Activated naive CD8-positive, alpha-beta T cell treated with anti-CD3 and anti-CD28 coated beads, Interleukin-2, amount 10 ng/mL, durations not matched to agents 7 days and 5 days (primary cell): ENCODE measurements at places on chromosomes 2 and 18. TPM values are rescaled to one million over a fixed set of nuclear protein-coding genes. Genes with fewer than 3 reads are reported as not detected.

DNA sequence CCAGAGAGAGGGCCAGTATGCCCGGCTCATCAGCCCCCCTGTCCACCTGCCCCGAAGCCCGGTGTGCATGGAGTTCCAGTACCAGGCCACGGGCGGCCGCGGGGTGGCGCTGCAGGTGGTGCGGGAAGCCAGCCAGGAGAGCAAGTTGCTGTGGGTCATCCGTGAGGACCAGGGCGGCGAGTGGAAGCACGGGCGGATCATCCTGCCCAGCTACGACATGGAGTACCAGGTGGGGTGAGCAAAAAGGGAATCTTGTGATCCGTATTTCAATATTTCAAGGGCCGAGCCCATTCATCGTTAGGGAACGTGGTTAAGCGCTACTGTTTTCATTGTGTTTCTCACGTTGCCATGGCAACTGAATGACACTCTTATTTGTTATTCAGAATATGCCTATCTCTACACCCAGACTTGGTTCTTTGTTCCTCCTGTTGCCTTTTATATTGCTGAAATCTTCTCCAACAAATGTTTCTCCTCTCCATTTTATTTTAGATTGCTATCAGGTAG lies 81.5 kb downstream of the NRP2 start:
- DNase-seq: peak; percentile 33

GRCh38 chr18:71583252-71583651 lies 960.9 kb downstream of the CBLN2 start:
- DNase-seq: no peak

- no peak for DNase-seq
These were observed 519.3 kb upstream of the ID2 start for GRCh38 chr2:8162552-8162951.

GRCh38 chr2:242063436-242063835 lies 193.9 kb downstream of the RTP5 start:
- no peak for DNase-seq

GRCh38 chr2:111694700-111695101 lies 189.3 kb downstream of the ANAPC1 start:
- no peak for DNase-seq

DNA sequence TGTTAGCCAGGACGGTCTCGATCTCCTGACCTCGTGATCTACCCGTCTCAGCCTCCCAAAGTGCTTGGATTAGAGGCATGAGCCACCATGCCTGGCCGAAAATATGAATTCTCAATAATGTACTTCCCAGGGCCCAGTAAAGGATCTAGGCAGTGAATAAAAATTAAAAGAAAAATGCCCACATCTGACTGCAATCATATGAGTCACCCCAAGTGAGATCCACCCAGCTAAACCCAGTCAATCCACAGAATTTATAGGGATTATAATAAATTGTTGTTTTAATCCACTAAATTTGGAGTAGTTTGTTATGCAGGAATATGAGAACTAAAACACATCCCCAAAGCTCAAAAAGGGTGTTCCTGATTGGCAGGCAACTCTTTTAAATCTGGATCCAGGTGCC lies 93.5 kb upstream of the STK39 start:
- DNase-seq: no peak

GRCh38 chr2:241675885-241676284 lies 10.7 kb downstream of the DTYMK start:
- DNase-seq: no peak

- DNase-seq: no peak
These were observed 26.2 kb downstream of the MMADHC start for GRCh38 chr2:149561309-149561926.

GRCh38 chr18:13279181-13280069 lies 60.9 kb downstream of the LDLRAD4 start:
- DNase-seq: no peak

- DNase-seq: no peak
These were observed 45.0 kb downstream of the TCF7L1 start for GRCh38 chr2:85178154-85178553.

- DNase-seq: peak; percentile 32
These were observed 191.7 kb downstream of the CD226 start for GRCh38 chr18:69755856-69756496.

GRCh38 chr2:20050646-20051531 lies 539 bp downstream of the LAPTM4A start:
- peak; percentile 44 for DNase-seq

DNA sequence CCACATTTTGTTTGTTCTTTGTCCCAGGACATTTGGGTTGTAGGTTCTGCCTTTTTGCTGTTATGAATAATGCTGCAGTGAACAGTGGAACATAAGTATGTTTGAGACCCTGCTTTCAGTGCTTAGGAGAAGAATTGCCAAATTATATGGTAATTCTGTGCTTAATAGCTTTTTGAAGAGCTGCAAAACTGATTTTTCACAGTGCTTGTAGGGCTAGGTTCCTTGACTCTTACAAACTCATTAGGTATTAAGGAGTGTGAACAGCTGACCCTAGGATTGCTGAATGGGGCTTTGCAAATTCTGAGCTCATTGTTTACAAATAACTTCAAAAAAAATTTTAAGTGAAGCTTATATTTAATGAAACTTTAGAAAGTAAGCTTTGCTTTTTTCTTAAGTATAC lies 154.2 kb downstream of the LTBP1 start:
- no peak for DNase-seq

DNA sequence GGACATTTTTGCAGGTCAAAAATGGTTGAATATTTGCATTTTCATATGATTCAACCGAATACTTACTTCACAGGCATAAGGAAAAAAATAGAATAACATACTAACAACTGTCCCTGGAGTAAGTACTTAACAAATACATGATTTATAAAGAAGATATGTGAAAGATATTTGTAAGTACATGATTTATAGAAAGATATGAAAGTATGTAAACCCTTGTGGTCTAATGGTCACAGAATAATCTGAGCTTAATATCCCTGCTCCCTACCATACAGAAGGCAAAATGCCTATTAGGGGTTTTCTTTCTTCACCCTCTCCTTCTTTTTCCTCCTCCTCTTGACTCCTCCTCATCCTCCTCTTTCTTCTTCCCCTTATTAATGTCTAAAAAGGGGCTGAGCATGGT lies 20.6 kb upstream of the ACTR3 start:
- no peak for DNase-seq

DNA sequence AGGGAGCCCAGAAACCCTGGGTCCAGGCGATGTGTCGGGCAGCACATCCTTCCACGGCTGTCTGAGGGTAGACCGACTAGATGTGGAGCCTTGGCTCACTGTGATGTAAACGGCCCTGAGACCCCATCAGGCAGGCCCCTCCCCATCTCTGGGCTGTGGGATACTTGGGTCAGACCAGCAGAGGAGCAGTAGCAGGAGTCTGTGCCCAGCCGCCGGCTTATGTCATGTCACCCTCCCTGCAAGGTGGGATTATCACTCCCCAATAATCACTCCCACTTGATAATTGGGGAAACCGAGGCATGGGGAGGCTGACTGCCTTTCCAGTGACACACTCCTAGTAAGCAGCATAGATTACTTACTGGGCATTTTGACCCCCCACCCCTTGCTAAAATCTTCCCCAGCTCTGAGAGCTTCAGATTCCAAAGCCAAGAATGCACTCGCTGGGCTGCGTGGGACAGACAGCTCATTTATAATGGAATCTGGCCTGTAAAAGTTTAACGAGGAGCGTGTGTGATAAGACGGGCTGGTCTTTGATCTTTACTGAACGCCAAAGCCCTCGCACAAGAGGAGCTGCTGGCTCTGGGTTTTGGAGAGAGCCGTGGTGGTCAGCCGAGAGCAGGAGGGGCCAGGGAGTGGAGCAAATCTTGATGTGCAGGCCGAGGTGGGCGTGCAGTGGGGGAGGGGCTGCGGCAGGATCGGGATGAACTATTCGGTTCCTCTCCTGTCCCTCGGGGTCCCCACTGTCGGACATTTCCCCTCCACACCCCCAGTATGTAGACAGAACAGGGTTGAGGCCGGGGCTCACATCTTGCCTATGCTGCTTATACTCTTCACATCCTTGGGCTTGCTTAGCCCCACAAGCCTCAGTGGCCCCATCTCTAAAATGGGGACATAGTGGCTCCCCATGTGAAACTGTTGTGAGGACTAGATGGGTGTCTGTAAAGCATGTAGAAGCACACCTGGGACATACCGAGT lies 200.0 kb downstream of the GLI2 start:
- no peak for DNase-seq

DNA sequence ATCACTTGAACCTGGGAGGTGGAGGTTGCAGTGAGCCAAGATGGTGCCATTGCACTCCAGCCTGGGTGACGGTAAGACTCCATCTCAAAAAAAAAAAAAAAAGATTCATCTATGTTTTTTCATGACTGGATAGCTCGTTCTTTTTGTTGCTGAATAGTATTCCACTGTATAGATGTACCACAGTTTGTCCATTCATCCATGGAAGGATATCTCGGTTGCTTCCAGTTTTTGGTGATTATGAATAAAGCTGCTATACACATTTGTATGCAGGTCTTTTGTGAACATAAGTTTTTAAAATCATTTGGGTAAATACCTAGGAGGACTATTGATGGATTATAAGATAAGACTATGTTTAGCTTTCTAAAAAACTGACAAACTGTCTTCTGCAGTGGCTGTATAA lies 90.8 kb downstream of the ACOXL start:
- DNase-seq: no peak

DNA sequence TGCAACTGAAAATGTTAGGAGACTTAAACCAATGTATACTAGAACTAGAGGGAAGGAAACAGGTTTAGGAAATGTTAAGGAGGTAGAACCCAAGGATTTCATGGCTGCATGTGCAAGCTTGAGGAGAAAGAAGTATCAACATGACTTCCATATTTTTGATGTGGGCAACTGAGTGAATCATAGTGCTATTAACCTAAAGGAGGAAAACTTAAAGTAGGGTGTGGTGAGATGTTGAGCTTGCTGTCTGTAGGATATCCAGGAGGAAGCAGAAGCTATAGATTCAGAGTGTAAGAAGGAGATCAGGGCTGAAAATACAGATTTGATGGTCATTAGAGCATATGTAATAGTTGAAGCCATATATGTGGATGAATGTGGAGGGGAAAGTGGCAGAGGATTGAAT lies 31.5 kb downstream of the NDC80 start:
- DNase-seq: no peak

GRCh38 chr2:147027436-147027835 lies 817.4 kb upstream of the ACVR2A start:
- DNase-seq: no peak

DNA sequence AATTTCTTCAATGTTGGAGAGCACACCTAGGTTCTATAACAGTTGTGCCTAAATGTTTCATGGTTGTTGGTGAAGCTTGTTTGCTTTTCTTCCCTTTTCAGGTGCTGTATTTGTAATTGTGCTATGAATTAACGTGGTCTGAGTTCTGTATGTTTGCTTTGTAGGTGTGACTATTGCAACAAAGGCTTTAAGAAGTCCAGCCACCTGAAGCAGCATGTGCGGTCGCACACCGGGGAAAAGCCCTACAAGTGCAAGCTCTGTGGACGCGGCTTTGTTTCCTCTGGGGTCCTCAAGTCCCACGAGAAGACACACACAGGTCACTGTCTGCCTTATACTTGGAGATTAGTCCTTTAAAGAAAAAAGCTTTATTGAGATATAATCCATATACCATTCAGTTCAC lies 91.2 kb downstream of the ZNF236 start:
- no peak for DNase-seq

DNA sequence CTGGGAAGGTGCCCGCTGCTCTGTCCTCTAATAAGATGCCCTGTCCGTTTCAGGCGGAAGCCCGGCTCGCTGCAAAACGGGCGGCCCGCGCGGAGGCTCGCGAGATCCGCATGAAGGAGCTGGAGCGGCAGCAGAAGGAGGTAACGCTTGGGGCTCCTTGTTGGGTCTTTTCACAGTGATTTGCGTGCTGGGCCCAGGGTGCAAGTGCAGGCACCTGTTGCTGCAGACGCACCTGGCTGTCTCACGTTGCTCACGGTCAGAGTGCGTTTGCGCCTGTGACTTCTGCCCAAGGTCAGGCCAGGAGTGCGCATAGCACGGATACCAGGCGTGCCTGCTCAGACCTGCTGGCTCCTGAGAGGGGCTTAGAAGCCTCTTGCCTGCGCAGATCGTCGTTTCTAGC lies 81.1 kb downstream of the LRRFIP1 start:
- DNase-seq: no peak

DNA sequence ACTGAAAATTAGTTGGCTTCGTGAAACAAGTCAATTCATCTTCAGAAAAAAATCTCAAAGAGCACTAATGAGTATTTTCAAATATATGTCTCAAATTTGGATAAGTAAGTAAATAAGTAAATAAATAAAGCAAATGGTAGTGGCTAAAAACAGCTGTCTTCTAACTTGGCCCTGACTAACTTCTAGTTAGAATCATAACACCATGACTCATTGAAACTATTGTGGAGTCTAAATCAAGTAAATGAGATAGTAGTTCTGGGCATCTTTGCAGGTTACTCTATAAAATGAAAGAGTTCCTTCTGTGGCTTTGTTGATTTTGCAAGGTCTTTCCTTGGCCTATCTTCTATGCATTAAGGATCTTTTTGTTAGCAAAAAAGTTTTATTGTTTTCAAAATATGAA lies 110.7 kb downstream of the SLC8A1 start:
- no peak for DNase-seq

GRCh38 chr2:168194784-168195522 lies 52.4 kb downstream of the STK39 start:
- no peak for DNase-seq

The PARD6G gene
- total RNA-seq: 0.47 TPM

The POTEI gene
- total RNA-seq: not detected

The VIL1 gene
- total RNA-seq: not detected

The USP34 gene
- 111 TPM for total RNA-seq

The IL36G gene
- total RNA-seq: not detected

The TTR gene
- not detected for total RNA-seq

The CDH19 gene
- total RNA-seq: not detected

The NRP2 gene
- total RNA-seq: 3.3 TPM

The IL1B gene
- total RNA-seq: not detected

The EFEMP1 gene
- not detected for total RNA-seq

The ZNF804A gene
- total RNA-seq: not detected

The BUB1 gene
- total RNA-seq: 89.3 TPM

The HOXD10 gene
- not detected for total RNA-seq

The SALL3 gene
- not detected for total RNA-seq

The TNFAIP6 gene
- not detected for total RNA-seq

The DNAJC5G gene
- not detected for total RNA-seq

The MYL12A gene
- total RNA-seq: 843 TPM
